ENCODE measurements at places on chromosomes 1 and 21. TPM values are rescaled to one million over a fixed set of nuclear protein-coding genes. Genes with fewer than 3 reads are reported as not detected.

ARHGAP30 gene
- total RNA-seq = not detected

ARHGAP29 gene
- 7.4 TPM for total RNA-seq

KRTAP12-2 gene
- total RNA-seq = not detected

PCAT6 gene
- total RNA-seq = 19.8 TPM

CFHR2 gene
- not detected for total RNA-seq

SLC45A1 gene
- total RNA-seq = 0.28 TPM

SPEN gene
- total RNA-seq = 14.8 TPM

UMODL1 gene
- total RNA-seq = not detected

All from cardiac muscle cell (in vitro differentiated cells and primary cell).